Smooth muscle cell of trachea (primary cell): ENCODE measurements at places on chromosomes 7 and 10. TPM values are rescaled to one million over a fixed set of nuclear protein-coding genes. Genes with fewer than 3 reads are reported as not detected.

Gene TRIM50
- not detected in 2 replicates for total RNA-seq

Gene MACROH2A2
- 11.4 and 12.2 TPM in 2 replicates for total RNA-seq

Gene TMEM236
- total RNA-seq = under 0.01 TPM in 2 replicates

Gene MYPN
- total RNA-seq = 0.15 and 0.33 TPM in 2 replicates

Gene ASZ1
- total RNA-seq = not detected in 2 replicates

Gene ZNF273
- total RNA-seq = 3.1 and 4.2 TPM in 2 replicates

Gene PAX4
- not detected in 2 replicates for total RNA-seq

Gene VIPR2
- total RNA-seq = under 0.01 TPM in 1 of 2 replicates, not detected in the other

Gene ITIH5
- under 0.01 and 2.8 TPM in 2 replicates for total RNA-seq

Gene LDB3
- under 0.01 TPM in 1 of 2 replicates, not detected in the other for total RNA-seq

Gene HECW1
- 4.9 and 11.9 TPM in 2 replicates for total RNA-seq

Gene ACTA2
- total RNA-seq = 85.4 and 186 TPM in 2 replicates
